ENCODE measurements at places on chromosomes 6 and 20.

- no peak for DNase-seq
These were observed 47.1 kb downstream of the SLC26A8 start for GRCh38 chr6:35977308-35977707.

- DNase-seq, result no peak
These were observed 23.6 kb downstream of the PACRG start for GRCh38 chr6:162751211-162751859.

DNA sequence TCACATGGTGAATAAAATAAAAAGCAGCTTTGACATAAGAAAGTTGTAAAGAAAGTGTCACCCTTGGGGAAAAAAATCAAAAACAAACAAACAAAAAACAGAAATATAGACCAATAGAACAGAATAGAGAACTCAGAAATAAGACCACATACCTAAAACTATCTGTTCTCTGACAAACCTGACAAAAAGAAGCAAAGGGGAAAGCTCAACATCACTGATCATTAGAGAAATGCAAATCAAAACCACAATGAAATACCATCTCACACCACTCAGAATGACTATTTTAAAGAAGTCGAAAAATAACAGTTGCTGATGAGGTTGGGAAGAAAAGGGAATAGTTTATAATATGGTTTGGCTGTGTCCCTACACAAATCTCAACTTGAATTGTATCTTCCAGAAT is 159.1 kb downstream of the TINAG start:
- DNase-seq, result no peak

DNA sequence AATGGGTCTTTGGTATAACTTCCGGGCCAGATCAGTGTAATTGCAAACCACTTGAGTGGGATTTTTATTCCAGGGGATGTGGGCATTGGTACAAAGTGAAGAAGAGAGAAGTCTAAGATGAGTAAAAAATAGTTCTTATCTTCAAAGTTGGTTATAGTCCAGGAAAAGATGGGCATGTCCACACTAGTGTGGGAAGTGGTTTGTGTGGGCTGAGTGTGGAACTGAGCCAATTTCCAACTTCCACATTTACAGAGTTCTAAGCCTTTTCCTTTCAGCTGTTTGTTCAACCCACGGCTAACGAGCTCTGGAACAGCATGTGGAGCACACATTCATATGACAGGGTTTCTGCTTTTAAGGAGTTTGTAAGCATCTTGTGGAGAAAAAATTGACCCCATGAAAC is 72.3 kb upstream of the IFNGR1 start:
- DNase-seq, result no peak

- DNase-seq, result no peak
These were observed 244.7 kb upstream of the BTBD3 start for GRCh38 chr20:11672959-11673358.

DNA sequence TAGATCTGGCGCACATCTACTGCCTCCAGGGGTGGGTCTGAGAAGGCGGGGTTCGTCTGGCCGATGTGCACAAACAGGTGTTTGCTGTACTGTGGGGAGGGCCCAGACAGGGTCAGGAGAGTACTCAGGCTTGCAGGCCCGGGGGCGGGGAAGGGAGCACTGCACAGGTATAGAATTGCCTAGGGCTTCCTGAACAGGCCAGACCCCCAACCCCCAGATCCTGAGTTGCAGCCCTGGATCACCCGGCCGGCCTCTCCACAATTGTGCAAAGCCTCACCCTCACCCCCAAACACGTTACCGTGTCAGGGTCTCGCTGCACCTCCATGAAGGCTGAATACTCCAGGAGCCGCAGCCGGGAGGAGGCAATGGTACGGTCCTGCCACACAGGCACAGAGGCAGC is 7.8 kb downstream of the RPL10A start:
- no peak for DNase-seq

- DNase-seq, result no peak
These were observed 195.6 kb downstream of the PREX1 start for GRCh38 chr20:48632017-48632824.
